NB4 (cell line): ENCODE measurements at places on chromosomes 4 and X.
A peak's percentile ranks its signal among the peaks of the same experiment; 100 is the strongest.

DNA sequence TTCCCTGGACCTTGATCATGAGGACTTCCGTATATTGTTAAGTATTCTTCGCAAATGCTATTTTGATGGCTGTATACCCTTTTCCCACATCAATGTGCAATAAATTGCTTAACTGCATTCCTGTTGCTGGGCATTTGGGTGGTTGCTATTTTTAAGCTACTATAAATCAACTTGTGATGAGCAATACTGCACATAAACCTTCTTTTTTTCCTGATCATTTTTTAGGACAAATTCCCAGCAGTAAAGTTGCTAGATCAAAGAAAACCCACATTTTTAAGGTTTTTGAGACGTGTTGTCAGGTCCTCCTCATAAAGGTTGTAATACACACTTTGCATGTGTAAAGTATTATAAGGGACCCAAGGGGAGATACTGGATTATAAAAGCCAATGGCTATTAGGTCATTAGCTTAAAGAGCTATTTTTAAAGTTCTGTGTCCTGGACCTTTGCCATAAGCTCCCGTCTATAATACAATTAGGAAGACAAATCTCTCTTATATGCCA is 35.6 kb downstream of the LIMCH1 start:
- DNase-seq, result no peak

DNA sequence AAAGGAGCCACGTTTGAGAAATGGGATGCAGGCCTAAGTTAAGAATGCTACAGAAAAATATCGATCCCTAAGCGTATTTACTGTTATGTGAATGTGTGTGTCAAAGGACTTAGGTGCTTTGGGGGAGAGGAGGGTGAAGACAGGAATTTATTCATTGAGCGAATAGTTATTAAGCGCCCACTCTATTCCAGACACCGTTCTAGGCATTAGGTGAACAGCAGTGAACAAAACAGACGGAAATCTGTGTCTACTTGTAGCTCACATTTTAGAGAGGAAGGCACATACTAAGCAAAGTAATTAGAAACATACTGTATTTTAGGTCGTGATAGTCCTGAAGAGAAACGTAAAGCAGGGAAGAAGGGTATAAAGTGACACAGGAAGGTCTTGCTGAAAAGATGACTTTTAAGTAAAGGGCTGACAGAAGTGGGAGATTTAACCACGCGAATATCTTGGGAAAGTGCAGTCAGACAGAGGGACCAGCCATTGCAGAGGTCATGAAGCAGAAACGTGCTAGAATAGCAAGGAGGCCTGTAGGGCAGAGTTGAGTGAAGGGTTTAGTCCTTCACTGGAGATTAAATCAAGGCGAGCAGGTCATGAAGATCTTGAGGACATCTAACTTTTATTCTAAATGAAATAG is 541 bp downstream of the AIMP1 start:
- peak; percentile 34 for DNase-seq

- no peak for DNase-seq
These were observed 1342.3 kb upstream of the AGA start for GRCh38 chr4:178784491-178784890.

GRCh38 chr4:126748736-126749135 is 884.0 kb upstream of the INTU start:
- DNase-seq, result no peak

- DNase-seq, result peak; percentile 67
These were observed 31.6 kb upstream of the IRAK1 start for GRCh38 chrX:154051201-154051810.

- DNase-seq, result peak; percentile 57
These were observed 1.3 kb upstream of the SEPSECS start for GRCh38 chr4:25161593-25161950.

DNA sequence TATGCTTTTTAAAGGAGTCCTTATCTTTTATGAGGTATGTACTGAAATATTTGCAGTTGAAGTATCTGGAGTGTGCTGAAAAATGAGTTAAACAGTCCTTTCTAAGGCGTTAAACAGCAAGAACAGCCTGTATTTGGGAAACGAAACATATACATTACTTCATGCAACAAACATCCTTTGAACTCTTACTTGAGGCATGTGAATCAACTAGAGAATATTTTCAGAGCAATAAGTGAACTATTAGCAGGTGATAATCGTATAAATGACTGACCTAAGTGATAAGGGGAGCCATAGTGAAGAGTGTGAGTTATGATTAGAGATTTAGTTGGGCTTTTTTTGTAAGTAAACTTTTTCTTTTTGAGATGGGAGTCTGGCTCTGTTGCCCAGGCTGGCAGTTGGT is 45.9 kb upstream of the RHOH start:
- no peak for DNase-seq

- DNase-seq, result peak; percentile 40
These were observed 46.1 kb downstream of the GRK4 start for GRCh38 chr4:3009422-3009821.
